ENCODE measurements at places on chromosomes 7 and 10. TPM values are rescaled to one million over a fixed set of nuclear protein-coding genes. Genes with fewer than 3 reads are reported as not detected.

DNA sequence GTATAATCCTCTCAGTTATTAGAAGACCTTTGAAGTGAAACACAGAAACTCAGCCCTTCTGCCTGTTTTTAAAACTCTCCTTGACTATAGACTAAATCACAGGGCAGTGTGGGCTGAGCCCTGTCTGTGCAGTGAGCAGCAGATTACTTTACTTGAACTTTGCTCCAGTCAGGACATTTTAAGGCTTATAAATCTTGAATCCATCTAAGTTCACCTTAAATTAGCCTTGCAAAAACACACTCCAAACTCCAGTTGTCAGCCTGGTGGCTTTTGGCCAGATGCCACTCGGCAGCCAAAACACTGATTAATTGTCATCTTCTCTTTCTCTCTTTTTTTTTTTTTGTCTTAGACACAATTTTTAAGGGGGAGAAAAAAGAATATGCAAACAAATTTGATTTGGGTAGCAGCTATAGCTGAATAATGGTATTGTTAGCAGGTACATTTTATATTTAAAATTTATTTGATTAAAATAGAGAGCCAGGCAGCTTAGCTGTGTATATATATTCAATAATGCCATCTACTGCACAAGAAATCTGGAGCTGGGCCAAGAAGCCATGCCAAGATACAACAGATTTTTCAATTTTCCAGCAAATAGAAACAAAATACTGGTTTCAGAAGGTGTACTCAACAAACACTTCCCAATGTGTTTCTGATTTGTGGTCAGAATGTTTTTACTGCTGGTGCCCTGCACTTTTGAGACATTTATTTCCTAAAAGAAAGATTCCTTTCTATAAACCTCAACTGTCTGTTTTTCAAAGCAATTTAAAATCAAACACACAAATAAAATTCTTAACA is 247.7 kb downstream of the TFEC start:
- DNase-seq: no peak

The LARP4B gene
- 28.8 TPM for total RNA-seq

DNA sequence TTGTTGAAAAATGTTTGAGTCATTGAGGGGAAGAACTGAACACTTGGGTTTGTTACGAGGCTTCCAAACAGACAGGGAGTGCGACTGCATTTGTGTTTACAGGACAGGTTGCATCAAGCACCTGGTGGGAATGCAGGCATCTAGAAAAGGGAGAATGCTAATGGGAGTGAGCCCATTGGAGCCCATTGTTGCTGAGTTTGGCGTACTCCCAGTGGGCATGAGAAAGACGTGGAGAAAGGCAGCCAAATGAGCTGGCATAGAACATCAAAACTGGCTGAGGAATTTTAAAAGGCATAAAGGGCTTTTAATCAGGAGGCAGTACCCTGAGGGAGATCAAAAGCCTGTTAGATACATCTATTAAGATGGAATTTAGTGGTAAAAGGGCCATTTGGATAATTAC is 171.6 kb upstream of the NPSR1 start:
- no peak for DNase-seq

DNA sequence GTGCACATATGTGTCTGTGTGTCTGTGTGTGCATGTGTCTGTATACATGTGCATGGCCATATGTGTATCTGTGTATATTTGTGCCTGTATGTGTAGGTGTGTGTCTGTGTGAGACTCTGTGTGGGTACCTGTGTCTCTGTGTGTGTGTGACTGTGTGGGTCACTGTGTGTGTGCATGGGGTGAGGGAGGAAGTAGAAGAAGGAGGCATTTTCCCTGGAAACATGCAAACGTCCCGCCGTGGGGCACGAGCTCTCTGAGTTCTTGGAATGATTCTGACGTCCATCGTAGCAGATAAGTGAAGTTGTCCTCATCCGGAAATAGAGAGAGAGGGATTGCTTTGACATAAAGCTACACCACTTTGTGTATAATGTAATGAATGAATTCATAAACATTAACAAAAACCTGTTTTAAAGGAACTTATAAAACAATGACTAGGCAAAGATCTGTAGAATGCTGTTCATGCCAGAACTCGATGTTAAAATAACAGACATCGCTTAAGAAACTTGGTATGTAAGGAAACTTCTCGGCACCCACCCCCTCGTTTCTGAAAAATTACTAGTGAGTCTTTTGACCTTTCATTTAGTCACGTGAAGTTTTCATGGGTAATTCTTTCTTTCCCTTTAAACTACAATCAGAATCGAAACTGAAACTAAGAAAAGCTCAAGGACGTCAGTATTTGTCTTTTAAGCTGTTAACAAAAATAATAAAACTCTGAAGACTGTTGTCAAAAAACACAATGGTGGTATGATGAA is 43.6 kb upstream of the KLF6 start:
- peak; percentile 71 for DNase-seq

GRCh38 chr7:147432079-147432478 is 1158.5 kb upstream of the C7orf33 start:
- DNase-seq: no peak

- no peak for DNase-seq
Observed at GRCh38 chr7:116135306-116135705, 75.0 kb upstream of the TES start.

The ASIC3 gene
- 0.10 TPM for total RNA-seq

DNA sequence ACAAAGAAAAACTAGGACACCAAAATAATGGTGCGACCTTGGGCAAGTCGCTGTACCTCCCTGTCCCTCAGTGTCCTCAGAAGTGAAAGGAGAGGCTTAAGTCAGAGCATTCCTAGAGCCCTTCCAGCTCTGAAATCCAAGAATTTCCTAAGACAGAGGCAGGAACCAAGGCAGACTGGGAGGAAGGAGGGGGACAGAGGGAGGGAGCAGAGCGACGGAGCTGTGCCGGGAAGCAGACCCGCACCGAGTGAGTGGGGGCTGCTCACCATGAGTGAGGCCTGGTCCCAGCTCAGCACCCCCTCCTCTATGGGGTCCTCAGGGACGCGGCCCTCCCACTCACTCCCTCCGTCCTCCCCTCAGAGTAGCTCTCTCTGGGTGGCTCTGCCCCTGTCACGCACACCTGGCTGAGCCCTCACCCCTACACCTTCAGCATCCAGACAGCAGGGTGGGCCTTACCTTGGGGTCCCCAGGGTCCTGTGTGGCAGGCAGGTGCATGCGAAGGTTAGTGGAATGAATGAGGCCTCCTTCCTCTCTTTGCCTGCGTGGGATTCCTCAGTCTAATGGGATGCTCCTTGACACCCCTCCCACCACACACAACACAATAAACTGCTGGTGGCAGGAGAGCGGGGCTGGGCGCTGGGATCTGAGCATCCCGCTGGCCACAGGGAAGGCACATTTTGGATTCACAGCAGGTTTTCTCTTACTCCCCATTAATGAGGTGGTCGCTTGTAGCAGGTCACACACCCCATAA is 4.6 kb upstream of the SMARCD3 start:
- DNase-seq: no peak

The TSPAN33 gene
- total RNA-seq: 2.1 TPM

DNA sequence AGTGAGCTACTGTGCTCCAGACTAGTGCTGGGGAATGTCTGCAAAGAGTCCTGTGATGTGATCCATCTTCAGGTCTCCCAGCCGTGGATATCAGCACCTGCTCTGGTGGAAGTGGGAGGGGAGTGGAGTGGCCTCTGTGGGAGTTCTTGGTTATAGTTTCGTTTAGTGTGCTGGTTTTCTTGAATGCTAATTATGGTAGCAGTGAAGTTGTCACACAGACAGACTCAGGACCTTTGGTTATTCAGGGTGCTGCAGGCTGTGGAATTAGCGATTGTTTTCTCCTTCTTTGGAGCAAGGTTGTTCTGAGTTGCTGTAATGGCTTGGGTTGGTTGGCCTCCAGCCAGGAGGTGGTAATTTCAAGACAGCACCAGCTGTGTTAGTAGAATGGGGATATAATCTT is 132.7 kb upstream of the HGF start:
- DNase-seq: no peak

DNA sequence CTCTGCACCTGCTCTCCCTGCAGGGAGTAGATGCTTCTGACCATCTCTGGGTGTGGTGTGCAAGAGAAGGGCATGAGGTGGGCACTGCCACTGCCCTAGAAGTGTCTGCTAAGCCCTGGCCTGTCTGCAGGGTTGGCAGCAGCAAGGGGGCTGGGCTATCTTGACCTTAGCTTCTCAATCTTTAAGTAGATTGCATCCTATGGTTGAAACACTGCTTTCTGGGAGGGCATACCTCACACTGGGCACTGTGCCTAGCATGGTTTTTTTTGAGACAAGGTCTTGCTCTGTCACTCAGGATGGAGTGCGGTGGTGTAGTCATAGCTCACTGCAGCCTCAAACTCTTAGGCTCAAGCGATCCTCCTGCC is 54.9 kb downstream of the CLIP2 start:
- peak; percentile 78 for DNase-seq

The SCRN1 gene
- total RNA-seq: 118 TPM

GRCh38 chr7:130865408-130866236 is 131.6 kb upstream of the KLF14 start:
- peak; percentile 39 for DNase-seq

DNA sequence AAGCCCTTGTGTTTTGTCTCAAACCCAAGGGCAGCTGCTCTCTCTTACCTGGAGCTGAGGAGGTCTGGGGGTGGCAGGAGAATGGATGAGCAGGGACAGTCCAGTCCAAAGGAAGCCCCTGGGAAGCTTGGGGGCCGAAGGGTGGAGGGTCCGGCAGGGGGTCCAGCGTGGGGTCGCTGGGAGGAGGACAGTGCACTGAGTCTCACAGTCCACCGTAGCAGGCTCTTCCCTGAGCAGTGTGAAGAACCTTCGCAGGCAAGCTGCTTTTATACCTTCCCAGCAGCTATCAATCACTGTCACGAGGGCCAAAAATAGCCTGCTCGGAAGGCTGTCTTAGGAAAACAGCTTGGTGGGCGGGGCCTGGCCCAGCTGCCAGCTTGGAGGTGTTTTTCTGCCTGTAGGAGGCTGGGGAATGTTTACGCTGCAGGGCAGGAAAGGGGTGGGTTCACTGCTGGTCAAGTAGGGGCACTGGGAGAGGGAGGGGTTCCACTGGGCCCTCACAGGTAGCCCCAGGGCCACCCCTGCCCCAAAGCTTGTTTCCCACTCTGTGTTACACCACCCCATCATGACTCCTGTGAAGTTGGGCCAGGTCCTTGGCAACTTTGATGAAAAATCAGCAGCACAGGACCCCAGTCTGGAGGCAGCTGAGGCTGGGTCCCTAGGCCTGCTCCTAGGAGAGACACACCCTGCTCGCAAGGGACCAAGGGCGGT is at the start of gene DEPP1:
DEPP1 (minus strand) TSS at position 240 of the 711 bp plus-strand sequence. CDS start 779 bp downstream, outside the sequence.
- peak; percentile 94 for DNase-seq

- DNase-seq: peak; percentile 54
Observed at GRCh38 chr10:35387768-35388167, 51.5 kb downstream of the CCNY start.

The GARS1 gene
- total RNA-seq: 159 TPM

The C10orf95 gene
- not detected for total RNA-seq

DNA sequence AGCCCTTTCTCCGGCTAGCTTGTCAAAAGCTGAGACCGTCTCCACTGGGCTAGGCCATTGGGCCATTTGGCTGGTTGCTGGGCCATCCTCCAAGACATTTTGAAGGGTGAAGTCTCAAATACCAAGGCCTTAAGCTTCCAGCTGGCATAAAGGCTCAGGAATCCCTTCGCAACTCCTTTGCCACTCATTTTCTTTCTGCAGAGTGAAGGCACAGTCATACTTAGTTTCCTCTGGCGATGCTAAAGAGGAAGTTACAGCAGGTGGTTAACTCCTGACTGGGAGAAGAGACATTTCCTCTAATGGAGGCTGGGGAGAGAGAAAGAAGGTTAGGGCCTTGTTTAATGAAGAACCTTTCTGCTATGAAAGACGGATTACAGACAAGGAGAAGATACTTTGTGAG is 4.8 kb upstream of the REPIN1 start:
- no peak for DNase-seq

GRCh38 chr10:126846959-126847358 is 58.3 kb upstream of the DOCK1 start:
- DNase-seq: no peak

- DNase-seq: no peak
Observed at GRCh38 chr7:93862651-93863050, 27.9 kb downstream of the TFPI2 start.

The DBNL gene
- 148 TPM for total RNA-seq

GRCh38 chr10:116905845-116906210 is 56.5 kb downstream of the ENO4 start:
- DNase-seq: no peak

DNA sequence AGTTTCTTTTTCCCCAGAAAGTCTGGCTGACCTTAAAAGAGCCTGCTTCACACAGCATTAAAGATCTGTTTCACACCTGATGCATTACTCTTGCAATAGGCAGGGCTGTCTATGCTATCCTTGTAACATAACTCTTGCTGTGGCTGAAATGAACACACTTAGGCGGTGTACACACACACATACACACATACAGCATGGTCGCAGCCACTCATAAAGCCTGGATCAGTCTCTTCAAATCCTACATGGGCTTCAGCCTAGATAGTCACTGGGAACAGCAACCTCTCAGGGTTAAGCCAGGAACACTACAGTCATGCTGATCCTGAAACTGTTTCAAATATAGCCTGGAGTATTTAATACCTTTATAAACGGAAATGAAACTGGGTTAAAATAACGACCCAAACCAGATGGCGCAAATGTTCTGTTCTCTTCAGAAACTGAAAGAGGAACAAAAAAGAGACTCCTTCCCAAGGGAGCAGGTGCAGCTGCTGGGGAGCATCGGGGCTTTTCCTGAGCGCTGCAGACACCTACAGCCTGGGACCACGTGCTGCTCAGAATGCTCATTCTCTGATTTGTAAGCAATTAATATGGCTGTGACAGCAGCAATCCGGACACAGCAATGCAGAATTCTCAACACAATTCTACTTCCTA is 61.0 kb upstream of the SFMBT2 start:
- DNase-seq: no peak

The HOXA9 gene
- not detected for total RNA-seq

GRCh38 chr10:81116201-81116600 is 578.5 kb downstream of the SH2D4B start:
- no peak for DNase-seq

DNA sequence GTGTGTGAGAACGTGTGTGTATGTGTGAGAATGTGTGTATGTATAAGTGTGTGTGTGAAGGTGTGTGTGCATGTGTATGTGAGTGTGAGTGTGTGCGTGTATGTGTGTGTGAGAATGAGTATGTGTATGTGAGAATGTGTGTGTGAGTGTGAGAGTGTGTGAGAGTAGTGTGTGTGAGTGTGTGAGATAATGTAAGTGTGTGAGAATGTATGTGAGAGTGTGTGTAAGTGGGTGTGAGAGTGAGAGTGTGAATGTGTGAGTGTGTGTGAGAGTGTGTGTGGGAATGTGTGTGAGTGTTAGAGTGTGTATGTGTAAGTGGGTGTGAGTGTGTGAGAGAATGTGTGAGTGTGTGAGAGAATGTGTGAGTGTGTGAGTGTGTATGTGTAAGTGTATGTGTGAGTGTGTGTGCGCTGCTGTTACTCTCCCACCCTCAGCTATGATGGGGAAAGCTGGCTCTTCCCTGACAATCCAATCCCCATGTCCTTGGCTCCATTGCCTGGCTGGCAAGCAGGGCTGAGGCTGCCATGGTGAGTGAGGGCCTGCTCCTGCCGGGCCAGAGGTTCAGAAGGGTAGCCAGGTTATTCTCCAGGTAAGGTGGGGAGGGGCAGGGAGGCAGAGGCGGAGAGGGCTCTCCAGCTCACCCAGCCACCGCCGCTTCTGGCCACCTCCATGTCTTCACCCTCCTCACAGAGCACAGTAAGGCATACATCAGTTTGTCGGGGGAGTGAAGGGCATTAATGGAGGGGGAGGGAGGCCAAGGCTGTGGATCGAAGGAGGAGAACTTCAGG is 72.6 kb upstream of the PCBD1 start:
- DNase-seq: no peak
